ENCODE measurements at places on chromosomes 3 and 15.
A peak's percentile ranks its signal among the peaks of the same experiment; 100 is the strongest.

DNA sequence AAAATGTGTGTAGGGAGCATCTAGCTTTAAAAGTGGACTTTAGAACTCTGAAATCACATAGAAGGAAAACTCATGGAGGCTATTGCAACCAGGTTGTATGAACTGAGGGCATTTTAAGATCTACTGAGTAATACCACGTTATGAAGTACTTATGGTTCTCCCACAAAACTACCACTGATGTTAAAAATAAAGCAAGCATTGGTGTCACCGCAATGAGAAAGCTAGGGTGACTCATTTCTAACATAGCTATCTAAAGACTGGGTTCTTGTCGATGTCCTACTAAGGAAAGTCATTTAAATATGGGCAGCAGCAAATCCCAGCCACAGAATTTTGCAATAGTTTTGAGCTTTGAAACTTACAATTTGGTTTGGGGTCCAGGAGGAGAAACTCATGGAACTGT lies 584.8 kb downstream of the DIPK2A start:
- no peak for DNase-seq

DNA sequence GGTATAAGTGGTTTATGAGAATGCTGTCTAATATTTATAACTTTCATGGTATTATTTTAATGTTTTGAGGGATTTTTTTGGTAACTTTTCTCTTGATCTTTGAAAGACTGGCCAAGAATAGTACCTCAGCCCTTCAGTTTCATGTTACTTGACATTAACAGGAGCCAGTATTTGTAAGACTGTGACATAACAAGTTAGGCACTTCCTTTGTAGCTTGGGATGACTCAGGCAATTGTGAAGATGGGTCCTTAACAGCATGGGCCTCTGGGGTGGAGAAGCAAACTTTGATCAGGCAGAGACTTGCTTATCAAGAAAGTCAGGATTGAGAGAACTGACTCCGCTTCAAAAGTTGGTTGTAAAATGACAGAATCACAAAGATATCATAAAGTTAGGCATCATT lies 9.5 kb downstream of the LRRC49 start:
- DNase-seq = no peak

- DNase-seq = no peak
Measured at GRCh38 chr3:9946112-9947024, 5.8 kb downstream of the PRRT3 start.

- no peak for DNase-seq
Measured at GRCh38 chr3:170765419-170766078, 104.4 kb downstream of the RPL22L1 start.

GRCh38 chr15:74642348-74642733 lies 26.7 kb downstream of the CLK3 start:
- peak; percentile 84 for DNase-seq

- DNase-seq = no peak
Measured at GRCh38 chr15:27706300-27706699, 392.8 kb downstream of the OCA2 start.

DNA sequence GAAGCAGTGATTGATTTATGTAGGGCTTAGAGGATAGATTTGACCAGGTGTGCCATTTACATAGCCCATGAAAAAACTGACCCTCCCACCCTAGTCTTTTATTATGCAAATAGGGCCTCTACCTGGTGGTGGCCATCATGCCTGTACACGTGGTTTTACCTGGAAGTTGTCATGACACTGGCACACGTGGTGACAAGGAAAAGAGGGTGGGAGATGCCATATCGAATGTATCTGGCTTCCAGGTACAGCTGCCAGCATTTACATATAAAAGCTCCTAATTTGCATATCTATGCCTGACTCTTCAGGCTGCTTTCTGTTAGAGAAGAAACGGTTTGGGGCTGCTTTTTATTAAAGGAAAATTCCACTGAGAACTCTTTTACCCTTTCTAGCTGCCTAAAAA lies 35.0 kb upstream of the DNAJC13 start:
- no peak for DNase-seq

- DNase-seq = no peak
Measured at GRCh38 chr15:25772500-25772899, 90.6 kb downstream of the ATP10A start.

All from DMS79 treated with DMSO at 0.1 percent for 48 hours (cell line).